ENCODE measurements at places on chromosomes 7 and 10. TPM values are rescaled to one million over a fixed set of nuclear protein-coding genes. Genes with fewer than 3 reads are reported as not detected.

DNA sequence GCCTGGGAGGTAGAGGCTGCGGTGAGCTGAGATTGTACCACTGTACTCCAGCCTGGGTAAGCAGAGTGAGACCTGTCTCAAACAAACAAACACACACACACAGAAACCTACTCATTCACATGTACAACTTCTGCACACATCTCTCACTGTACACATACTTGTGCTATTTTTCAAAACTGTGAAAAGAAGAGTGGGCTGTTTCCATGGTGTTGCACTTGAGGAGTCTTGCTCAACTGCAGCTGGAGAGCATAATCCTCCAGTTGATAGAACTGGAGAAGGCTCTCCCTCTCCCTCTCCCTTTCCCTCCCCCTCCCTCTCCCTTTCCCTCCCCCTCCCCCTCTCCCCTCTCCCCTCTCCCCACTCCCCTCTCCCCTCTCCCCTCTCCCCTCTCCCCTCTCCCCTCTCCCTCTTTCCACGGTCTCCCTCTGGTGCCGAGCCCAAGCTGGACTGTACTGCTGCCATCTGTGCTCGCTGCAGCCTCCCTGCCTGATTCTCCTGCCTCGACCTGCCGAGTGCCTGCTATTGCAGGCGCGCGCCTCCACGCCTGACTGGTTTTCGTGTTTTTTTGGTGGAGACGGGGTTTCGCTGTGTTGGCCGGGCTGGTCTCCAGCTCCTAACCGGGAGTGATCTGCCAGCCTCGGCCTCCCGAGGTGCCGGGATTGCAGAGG lies 43.7 kb upstream of the DLD start:
- no peak for DNase-seq

GRCh38 chr10:112390125-112390703 lies 16.3 kb downstream of the ACSL5 start:
- DNase-seq, result no peak

- DNase-seq, result no peak
Observed at GRCh38 chr7:132575982-132576720, at the start of gene PLXNA4. Gene PLXNA4 (minus strand): TSS chr7:132576470. CDS start chr7:132508693, 67,777 bp downstream.

HKDC1 gene
- polyA plus RNA-seq, result 0.07 TPM

KLLN gene
- 0.26 TPM for polyA plus RNA-seq

GRCh38 chr7:127589896-127590295 lies 1.7 kb downstream of the ARF5 start:
- DNase-seq, result no peak

CREM gene
- polyA plus RNA-seq, result 33.2 TPM

ZNF503 gene
- polyA plus RNA-seq, result 5.8 TPM

DNA sequence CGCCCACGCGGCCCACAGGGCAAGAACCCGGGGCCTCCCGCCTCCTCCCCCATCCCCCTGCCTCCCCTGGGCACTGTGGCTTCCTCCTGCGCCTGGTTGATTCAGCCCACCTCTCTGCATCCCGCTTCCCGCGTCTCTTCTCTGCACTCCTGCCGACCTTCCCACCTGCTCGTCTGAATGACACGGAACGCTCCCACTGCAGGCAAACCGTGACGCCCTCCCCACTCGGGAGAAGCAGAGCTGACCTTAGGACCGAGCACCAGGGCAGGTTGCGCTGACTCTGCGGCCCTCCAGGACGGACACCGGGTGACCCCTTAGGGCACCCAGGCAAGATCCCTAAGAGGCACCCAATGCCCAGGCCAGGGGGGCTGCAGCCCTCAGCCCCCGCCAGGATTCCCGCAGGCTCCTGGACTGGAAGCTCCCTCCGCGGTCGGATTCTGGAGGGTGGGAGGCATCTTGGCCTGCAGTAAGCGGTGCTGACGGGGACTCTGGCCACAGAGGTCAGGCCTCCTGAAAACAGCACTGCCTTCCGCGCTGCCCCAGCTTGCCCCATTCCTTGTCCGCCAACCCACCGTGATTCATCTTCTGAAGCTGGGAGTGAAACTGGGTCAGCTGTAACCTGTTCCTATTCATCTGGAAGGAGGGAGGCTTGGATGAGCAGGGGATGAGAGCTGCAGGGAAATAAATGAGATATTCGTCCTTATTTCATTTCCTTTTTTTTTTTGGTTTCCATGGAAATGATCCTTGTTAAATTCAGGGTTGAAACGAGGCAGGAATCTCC lies 990 bp downstream of the CALML3 start:
- no peak for DNase-seq

DNA sequence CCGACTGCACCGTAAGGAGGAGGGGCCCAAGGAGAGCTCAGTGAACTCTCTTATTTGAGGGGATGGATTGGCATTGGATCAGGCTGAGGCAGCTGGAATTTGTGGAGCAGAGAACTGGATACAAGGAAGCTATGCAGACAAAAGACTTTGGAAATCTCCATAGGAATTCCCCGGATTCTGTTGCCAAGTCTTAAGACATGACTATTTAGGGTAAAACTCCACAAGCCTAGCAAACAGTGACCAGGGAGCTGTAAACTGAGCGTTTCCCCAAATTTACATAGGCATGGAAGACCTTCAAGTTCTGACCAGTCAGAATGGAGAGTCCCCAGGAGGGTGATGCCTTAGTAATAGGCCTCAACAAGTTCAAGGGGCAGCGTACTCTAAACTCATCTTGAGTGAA lies 82.5 kb upstream of the PCBD1 start:
- peak; percentile 23 for DNase-seq

- DNase-seq, result peak; percentile 58
Observed at GRCh38 chr7:128427289-128427891, 17.6 kb upstream of the IMPDH1 start.

DNA sequence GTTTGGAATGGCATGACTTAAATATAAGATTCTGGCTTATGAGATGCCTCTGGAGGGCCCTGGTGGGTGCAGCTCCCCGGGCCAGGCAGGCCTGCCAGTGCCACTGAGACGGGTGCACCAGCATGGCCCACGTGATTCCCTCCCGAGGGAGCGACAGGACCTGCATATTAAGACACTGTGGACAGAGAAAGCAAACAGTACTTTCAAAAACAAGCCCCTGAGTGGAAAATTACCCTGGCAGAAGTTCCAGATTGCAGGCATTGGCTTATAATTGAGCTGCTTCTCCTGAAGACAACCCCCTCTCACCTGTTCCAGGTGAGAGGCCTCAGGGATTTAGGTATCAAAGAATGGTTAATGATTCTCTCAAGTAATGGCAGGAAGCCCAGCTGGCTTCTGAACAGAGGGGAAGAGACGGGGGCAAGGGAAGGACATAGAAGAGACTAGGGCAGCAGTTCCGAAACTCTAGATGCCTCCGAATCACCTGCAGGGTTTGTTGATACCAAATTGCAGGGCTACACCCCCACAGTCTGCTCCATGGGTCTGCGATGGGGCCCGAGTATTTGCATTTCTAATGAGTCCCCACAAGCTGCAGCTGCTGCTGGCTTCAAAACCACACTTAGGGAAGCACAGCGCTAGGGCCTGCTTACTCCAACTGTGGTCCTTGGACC lies 66.0 kb upstream of the DOCK1 start:
- no peak for DNase-seq

- no peak for DNase-seq
Observed at GRCh38 chr7:151838072-151838471, 38.8 kb downstream of the PRKAG2 start.

Measured in IMR-90 (cell line).